ENCODE measurements at places on chromosomes 7 and 10.

- no peak for DNase-seq
Measured at GRCh38 chr10:72563327-72563932, 62.4 kb downstream of the MICU1 start.

DNA sequence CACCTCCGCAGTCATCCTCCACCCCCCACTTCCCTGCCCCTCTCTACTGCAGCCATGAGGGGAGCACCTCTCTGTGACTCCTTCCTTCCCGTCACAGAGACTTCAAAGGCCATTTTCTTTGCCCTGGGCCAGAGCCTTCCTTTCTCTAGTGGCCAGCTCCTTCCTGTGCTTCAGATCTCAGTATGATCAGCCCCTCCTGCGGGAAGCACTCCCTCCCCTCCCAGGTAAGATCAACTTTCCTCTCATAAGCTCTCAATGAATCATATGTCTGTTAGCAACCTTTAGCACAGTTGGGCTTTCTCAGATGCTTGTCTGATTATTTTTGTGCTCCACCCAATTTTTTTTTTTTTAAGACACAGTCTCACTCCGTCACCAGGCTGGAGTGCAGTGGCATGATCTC is 241.0 kb upstream of the PRSS1 start:
- no peak for DNase-seq

- no peak for DNase-seq
Measured at GRCh38 chr7:44378744-44379143, 53.4 kb upstream of the CAMK2B start.

- DNase-seq, result no peak
Measured at GRCh38 chr7:152979376-152979775, 219.8 kb downstream of the ACTR3B start.

- no peak for DNase-seq
Measured at GRCh38 chr10:92571649-92572048, 2.2 kb downstream of the IDE start.

DNA sequence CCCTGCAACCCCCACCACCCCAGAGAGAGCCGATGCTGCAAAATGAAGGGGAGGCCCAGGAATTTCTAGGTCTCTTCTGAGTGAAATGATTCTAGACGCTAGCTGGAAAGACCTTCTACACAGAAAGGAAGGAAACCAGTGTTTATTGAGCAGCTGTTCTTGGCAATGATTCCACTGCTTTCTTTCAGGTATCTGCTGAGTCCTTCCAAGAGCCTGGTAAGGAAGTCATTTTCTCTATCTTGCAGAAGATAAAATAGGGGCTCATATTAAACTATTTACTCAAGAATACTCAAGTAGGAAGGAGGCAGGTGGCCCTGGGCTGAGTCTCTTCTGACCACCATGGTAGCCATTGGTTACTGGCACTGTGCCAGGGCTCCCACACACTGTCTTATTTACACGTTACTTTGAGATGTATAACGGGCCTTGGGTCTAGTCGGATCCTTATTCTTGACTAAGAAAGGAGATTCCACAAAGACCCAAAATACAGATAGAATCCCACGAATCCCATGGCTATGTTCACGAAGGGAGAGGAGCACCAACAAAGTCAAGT is 112.1 kb downstream of the GALNT11 start:
- DNase-seq, result no peak

DNA sequence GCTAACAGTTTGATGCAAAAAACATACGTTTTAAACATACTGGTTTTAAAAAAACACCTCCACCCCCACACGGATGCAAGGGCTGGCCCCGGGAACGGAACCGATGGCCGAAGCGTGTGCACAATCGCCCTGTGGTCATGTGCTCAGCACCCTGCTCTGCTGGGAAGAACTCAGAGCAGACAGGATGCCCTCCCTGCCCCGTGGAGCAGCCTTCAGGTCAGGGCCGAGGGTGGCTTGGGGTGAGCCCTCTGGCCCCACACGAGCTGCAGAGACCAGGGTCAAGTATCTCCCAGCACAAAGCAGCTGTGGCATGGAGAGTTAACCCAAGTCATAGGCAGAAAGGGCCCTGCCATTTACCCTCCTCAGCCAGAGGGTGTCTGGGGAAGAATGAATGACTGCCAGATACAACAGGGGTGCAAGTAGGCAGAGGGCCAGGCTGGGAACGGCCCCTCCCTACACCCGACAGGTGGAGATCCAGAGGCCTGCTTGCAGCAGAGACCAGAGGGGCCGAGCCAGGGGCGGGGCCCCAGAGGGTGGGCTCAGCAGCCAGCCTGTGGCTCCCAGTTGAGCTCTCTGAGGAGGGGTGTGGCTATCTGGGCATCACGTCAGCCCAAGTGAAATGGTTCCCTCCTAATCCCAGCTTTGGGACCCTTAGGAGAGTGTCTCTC is 56.8 kb downstream of the ZRANB1 start:
- DNase-seq, result no peak

- no peak for DNase-seq
Measured at GRCh38 chr10:86339226-86339865, 27.2 kb downstream of the GRID1 start.

GRCh38 chr10:45488365-45488764 is 114.3 kb downstream of the ALOX5 start:
- no peak for DNase-seq

DNA sequence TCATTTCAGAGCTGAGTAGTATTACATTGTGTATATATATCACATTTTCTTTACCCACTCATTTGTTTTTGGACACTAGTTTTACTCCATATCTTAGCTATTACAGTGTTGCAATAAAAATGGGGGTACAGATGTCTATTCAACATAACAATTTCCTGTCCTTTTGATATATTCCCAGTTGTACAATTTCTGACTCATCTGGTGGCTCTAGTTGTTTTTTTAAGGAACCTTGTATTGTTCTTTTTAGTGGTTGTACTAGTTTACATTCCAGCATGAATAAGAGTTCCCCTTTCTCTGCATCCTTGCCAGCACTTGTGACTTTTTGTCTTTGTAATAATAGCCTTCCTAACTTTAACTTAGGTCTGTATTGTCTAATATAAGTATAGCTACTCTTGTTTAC is 739.9 kb downstream of the XPNPEP1 start:
- DNase-seq, result no peak

DNA sequence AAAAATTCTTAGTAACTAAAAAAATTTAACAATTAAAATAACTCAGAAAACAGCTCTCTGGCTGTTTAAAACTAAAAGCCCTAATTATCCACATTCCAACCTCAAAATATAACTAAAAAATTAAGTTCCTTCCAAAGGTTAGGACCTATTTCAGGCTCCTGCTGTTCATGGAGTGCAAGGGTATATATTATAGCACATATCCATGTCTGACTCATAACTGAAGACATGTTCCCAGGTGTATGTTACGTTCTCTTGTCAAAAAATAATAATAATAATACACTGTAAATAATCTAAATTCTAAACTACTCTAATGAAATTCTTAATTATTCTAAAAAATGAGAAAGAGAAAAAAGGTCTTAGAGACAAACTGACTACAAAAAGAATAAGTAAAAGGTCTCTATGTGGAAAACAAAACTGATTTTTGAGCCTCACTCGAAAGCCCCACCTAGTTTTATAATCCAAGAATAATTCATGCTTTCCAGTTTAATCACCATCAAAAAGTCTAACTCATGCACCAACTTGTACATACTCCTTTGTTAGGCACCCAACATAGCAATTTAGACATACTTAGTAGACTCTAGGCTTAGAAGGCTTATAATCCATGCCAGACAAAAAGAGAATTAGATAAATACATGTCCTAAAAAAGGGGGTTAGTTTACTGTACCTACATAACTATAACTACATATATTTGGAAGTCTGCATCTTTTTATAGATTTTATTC is 171.4 kb downstream of the KMT2E start:
- no peak for DNase-seq

DNA sequence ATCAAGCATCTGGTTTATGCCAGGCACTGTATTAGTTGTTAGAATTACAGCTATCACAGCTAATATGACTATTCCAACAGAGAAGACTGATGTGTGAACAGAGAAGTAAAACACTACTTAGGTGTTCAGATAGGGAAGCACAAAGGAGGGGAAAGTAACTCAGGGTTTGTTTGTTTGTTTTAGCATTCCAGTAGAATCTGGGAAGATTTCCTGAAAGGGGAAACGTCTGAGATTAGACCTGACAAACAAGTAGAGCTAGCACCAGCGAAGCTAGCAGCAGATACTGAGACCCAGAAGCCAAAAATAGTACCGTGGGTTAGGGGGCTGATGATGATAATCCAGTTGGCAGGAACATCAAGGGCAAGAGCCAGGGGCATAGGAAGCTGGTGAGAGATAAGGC is 28.8 kb upstream of the KLHL7 start:
- no peak for DNase-seq

DNA sequence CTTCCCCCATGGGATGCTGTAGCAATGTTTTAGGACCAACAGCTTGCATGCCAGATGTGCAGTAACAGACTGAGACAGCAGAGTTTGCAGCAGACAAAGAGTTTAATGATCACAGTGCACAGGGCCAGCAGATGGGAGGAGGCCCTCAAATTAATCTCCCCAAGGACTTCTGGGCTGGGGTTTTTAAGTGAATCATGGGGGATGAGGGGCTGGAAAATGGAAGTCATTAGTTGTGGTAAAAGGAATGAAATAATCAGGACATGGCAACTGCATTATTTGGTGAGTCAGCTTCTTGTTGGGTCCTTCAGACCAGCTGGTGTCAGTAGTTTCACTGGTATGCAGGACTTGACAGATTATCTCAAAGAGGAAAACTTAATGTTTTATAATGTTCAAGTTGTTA is 12.6 kb upstream of the NRBF2 start:
- DNase-seq, result no peak

DNA sequence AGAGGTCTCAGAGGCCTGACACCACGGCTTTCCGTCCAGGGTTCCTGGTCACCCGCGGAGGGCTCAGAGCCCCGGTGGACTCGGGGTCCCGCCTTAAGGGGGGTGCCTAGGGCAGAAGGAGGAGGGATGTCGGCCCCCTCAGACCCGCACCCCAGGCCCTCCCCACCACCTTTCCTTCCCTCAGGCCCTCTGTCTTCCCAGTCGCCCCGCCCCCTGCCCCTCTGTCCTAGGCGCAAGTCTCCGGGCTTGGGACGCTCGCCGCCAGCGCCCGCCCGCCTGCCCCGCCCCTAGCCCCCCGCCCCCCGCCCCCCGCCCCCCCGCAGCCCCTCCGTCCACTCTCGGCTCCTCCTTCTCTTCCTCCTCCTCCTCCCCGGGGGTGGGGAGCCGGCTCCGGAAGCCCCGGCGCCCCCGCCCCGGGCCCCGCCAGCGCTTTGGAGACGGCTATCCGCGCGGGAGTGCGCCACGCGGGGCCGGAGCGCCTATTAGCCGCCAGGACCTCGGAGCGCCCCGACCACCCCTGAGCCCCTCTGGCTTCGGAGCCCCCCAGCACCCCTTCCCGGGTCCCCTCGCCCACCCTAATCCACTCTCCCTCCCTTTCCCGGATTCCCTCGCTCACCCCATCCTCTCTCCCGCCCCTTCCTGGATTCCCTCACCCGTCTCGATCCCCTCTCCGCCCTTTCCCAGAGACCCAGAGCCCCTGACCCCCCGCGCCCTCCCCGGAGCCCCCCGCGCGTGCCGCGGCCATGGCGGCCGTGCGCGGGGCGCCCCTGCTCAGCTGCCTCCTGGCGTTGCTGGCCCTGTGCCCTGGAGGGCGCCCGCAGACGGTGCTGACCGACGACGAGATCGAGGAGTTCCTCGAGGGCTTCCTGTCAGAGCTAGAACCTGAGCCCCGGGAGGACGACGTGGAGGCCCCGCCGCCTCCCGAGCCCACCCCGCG is at the start of gene AEBP1:
AEBP1 (plus strand) TSS at position 423 of the 937 bp plus-strand sequence; CDS start at position 744, 321 bp downstream.
- no peak for DNase-seq

DNA sequence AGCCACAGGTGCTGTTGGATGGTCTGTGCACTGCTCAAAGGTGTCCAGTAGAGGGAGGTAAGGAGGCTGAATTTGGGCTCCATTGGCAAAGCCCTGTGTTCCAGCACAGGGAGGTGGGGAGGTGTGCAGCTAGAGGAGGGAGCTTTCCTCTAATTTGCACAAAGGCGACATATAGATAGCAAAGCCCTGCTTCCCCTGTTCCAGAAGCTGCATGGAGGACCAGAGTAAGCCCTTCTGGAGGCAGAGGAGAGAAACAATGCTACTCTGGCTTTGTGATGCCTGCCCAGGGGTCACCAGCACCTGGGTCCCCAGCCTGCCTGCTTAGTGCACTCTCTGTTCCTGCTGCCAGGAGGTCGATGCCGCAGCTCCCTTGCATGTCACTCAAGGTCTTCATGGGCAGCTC is 3.4 kb upstream of the ARHGAP22 start:
- no peak for DNase-seq

- DNase-seq, result no peak
Measured at GRCh38 chr7:50664461-50664922, 99.3 kb upstream of the DDC start.

- no peak for DNase-seq
Measured at GRCh38 chr7:44127161-44127560, 3.8 kb upstream of the POLD2 start.

- no peak for DNase-seq
Measured at GRCh38 chr10:20817116-20817515, 80.0 kb downstream of the NEBL start.

- no peak for DNase-seq
Measured at GRCh38 chr10:132882069-132882951, 60.1 kb downstream of the CFAP46 start.

DNA sequence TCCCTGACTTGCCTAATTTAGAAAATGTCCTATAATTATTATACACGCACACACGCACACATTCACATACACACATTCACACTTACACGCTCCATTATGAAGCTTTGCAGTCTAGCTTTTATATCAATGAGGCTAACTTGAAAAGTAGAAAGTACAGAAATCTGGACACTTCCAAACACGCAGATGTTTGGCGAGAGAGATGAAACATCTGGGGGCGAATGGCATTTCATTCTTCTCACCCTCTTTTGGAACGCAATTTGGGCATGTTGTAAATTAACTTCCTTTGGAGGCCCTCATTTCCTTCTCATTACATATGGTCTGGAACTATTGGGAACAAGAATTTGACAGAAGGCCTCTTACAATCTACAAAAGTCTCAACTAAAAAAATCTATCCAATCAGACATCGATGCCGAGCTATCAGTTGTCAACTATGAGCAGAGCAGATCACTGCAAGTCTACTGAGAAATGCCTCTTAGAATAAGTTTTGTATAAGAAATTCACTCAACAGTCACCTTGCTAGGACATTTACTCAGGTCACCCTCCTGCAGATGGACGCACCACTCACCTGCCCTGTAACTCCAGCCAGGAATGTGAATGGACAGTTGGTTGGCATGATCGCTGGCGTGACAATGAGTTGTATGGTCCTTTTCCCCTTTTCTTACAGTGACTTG is 115.2 kb upstream of the ADAM12 start:
- no peak for DNase-seq

- no peak for DNase-seq
Measured at GRCh38 chr10:113557424-113557862, 4.6 kb downstream of the HABP2 start.

DNA sequence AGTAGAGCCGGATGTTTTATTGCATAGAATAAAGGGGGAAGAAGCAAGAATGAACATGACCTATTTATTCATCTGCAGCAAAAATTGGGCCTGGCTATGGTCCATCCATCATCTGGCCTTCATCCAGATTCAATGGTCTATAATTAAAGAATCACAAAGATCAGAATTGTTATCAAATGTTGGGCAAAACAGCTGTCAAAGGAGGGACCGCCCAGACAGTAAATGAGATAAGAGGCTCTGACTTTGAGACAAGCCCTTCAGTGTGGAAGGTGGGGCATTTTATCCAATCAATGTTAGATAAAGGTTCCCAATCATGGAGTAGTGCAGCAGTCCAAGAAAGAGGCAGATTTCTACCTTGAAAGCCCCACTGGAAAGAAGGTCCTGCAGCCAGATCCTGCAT is 153.5 kb downstream of the PARD3 start:
- DNase-seq, result no peak

- DNase-seq, result no peak
Measured at GRCh38 chr7:5470816-5471215, 47.2 kb upstream of the TNRC18 start.
